ENCODE measurements at places on chromosomes 7 and 10.

DNA sequence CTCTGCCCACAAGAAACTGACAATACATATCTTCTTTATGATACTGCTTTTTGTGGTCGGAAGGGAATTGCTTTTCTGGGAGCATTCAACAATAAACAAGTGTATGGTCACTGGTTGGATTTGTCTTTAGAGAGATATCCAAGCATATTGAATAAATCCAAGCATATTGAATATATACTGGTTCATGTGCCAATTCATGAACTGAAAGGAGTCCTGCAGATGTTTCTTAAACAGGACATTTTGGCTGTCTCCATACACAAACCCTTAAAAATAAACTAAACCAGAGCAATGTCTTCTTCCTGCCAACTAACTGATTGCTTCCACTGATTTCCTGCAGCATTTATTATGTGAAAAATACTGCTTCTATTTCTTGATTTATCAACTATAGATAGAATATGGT, 173.9 kb downstream of the FOXP2 start:
- DNase-seq: no peak

DNA sequence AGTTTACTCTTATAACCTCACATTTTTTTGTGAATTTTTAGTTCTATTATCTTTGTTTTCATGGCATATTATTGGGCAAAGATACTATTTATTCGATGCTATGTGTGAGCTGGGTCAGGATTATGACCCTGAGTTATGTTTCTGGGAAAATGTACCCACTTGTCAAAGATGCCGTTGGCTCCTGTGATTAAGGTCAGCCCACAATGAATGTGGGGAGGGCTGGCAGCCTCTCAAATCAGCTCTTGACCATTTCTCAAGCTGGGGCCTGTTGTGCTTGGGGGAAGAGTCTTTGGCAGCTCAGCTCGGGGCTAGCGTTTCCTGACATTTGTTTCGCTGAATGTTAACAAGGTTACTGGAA, 97.5 kb downstream of the TCF7L2 start:
- DNase-seq: no peak

DNA sequence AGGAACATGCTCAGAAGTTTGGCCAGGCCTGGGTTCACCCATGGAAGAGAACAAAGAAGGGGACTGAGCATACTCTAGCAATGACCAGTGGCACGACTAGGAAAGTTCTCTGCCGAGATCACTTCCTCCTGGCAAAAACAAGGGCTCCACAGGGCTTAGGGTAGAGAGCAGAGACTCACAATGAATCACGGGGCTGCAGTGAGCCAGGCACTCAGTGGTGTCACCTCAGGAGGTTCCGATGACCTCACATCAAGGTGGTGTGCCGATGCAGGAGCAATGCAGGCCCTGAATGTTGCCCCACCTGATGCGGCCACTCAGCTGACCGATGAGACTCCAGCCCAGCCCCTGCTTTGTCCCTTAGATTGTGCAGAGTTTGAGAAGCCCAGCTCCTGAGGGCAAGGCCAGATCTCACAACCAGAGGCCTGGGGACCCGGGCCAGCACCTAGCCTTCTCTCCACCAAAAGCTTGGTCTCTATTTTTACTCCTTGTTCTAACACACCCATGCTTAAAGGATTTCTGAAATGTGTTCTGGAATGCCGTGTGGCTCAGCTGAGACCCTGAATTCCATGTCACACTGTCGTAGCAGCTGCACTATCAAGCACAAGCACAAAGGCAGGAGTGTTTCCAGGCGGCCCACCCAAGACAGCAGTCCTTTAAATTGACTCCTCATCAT, 60.9 kb downstream of the COBL start:
- DNase-seq: no peak

- no peak for DNase-seq
Measured at GRCh38 chr10:82409671-82410070, 534.7 kb downstream of the NRG3 start.

- DNase-seq: no peak
Measured at GRCh38 chr7:31934551-31934950, 135.7 kb downstream of the PDE1C start.

GRCh38 chr10:30433306-30433729, 666 bp upstream of the MAP3K8 start:
- DNase-seq: no peak

DNA sequence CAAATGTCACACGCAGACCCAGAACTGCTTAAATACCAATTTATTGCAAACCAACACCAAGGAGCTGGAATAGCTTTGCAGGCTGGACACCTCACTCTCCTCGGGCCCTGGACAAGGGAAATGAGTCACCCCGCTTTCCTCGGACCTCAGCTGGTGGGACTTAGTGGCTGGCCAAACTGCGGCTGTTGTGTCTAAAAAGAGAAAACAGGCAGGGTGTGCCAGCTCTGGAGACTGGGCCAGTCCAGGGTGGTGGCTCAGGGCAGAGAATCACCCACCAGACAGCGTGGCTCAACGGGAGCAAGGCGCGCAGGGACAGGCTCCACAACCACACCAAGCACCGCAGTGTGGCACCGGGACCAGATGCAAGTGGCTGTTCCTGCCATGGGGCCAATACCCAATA, 58.2 kb upstream of the CAMK2B start:
- DNase-seq: no peak

DNA sequence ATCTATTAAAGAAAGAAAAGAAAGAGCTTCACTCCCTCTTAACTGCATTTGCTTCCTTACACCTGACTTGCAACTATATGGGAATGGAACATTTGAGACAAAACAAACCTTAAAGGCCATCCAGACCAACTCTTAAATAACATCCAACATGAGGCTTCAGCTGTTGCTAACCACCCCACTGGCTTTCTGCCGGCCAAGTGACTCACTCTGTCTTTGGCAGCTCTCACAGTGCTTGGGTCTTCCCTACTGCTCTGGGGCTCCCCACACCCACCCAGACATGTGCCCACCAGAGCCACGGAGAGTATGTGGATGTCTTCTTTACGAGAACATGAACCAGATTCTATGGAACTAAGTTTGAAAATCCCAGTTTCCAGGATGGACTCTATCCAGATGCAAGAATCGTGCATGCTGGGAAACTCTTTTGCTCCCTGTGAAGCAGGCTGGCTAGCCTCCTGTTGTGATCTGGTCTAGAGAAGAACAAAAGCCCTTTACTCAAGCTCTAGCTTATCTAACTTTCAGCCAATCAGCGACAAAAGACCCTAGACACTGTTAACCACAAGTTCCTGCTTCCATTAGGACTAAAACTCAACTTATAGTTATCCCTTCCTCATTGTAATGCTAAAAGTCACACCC, 245.7 kb downstream of the TCERG1L start:
- DNase-seq: no peak

DNA sequence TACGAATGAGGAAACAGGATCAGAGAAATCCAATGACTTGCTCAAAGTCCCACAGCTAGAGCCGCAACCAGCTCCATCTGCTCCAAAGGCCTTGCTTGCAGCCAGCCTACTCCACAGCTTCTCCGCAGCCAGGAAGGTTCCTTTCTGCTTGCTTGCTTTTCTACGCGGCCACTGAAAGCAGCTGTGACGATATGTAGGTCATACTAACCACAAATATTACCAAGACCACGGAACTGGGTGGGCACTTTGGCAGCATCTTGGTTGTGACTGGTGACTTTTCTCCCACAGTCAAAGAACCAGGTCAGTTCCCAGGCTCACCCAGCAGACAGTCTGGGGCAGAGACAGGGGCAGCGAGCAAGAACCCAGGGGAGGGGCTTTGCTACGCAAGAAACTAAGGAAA, 86.4 kb downstream of the FAM53B start:
- DNase-seq: no peak

DNA sequence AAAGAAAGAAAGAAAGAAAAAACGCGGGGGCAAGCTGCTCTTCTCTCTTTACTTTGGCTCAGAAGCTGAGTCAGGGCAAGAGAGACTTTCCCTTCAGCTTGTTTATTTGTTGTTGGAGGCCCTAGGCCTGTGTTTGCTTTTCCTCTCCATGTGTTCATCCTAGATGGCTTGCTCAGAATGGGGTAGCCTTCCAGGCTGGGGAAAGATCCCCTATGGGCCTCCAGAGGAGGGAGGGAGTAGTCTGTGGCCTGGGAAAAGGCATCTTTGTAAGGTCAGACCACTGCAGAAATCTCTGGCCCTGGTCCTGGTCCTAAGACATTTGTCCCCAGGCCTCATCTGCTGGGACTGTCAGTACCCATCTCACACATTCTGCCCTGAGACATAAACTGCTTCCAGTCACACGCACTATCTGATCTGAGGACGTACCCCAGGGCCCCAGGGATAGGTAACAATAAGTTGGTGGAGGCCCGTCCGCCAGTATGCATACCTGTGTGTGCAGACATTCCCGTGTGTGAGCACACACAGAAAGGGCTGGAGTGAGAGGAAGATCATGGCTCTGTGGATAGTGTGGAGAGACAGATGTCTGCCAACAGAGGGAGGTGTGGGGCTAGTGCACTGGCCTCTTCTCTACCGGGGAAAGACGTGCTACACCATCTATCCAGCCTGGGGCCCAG, 4.9 kb upstream of the SCD start:
- DNase-seq: no peak

DNA sequence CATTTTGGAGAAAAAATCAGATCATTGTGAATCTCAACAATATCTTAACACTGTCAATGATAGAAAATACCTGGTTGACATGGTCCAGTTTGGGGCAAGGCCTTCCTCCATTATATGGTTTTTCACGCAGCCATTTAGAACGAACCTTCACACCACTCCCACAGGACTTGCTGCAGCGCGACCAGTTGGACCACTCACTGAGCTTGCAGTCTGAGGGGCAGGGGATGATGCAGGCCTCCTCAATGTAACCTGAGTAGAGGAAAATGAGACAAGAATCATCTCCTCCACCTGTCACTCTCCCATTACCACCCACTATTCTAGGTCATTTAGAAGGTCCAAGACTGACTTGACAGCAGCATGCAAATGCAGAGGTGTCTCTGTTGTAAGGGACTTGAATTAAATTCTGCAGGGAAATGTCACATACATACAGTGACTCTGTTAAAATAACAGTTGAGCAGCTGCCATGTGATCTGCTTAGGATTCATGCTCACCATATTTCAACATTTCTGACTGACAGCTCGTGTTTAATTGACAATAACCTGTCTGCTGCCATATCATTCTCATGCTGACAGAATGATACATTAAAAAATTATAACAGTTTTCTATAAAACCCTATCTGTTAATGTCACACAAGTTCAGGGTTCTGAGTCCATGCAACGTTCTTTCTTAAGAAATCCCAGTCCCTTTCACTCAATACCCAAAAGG, 403.0 kb downstream of the THSD7A start:
- DNase-seq: no peak
